ENCODE measurements at places on chromosomes 7 and 10.

DNA sequence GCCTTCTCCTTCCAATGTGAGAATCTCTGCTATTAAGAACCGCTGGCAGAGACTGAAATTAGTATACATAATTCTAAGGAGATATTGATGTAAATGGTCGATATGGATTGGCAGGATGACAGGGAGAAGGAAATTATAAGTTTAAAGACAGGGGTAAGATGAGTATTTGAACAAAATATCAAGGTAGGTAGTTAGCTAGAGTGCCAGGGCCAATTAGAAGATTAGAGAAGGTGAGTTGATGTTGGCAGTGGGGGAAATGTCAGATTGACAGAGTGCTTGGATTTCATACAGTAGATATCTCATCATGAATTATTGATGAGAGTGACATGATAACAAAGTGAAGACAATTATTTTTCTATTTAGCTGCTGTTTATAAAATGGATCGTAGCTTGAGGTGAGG lies 74.1 kb downstream of the BTRC start:
- no peak for DNase-seq

- no peak for DNase-seq
Observed at GRCh38 chr7:41030673-41031072, 672.2 kb downstream of the INHBA start.

GRCh38 chr7:128263420-128263819 lies 22.3 kb downstream of the LEP start:
- no peak for DNase-seq

GRCh38 chr7:140593672-140593982 lies 47.0 kb downstream of the DENND2A start:
- no peak for DNase-seq

DNA sequence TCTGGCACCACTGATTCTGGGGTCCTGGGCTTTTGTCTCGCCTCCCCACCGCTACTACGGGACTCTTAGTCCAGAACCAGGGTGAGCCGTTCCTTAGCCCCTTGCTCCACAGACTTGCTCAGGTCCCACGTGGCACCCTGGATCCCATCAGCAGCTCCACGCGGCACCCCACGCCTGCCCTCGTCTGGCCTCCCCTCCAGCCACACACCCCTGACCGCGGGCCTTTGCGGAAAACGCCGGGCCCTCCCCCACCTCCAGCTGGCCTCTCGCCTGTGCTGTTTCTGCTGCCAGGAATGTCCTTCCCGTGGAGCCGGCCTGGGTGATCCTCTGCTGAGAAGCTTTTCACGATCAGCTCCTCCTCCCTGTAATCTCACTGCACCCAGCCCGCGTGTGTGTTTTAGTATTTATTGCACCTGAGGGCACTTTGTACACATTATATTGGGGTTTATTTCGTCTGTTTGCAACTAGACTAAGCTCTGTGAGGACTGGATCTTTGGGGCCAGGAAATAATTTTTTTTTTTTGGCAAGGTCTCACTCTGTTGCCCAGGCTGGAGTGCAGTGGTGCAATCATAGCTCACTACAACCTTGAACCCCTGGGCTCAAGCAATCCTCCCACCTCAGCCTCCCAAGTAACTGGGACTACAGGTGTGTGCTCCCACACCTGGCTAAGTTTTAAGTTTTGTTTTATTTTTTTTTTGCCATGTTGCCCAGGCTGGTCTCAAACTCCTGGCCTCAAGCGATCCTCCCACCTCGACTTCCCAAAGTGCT lies 10.5 kb upstream of the TTYH3 start:
- DNase-seq = no peak

DNA sequence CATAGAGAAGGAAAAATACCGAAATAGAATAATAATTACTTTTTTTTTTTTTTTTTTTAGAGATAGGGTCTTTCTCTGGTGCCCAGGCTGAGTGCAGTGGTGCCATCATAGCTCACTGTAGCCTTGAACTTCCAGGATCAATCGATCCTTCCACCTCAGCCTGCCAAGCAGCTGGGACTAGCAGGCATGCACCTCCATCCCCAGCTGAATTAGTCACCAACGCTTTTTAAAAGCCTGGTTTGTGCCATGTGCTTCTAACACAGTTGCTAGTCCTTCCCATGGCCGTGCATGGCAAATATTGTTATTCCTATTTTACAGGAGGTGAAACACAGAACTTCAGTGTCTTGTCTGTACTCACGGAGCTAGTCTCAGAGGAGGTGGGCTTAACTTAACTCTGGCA lies 23.2 kb downstream of the LYZL2 start:
- no peak for DNase-seq

GRCh38 chr7:118346748-118347147 lies 122.2 kb downstream of the ANKRD7 start:
- no peak for DNase-seq
